Stimulated activated CD8-positive, alpha-beta memory T cell treated with anti-CD3 and anti-CD28 coated beads, Interleukin-12 subunit alpha, Interleukin-12 subunit beta, amount 100 ng/mL, for 1 hour (primary cell): ENCODE measurements at places on chromosomes 12 and 14.

DNA sequence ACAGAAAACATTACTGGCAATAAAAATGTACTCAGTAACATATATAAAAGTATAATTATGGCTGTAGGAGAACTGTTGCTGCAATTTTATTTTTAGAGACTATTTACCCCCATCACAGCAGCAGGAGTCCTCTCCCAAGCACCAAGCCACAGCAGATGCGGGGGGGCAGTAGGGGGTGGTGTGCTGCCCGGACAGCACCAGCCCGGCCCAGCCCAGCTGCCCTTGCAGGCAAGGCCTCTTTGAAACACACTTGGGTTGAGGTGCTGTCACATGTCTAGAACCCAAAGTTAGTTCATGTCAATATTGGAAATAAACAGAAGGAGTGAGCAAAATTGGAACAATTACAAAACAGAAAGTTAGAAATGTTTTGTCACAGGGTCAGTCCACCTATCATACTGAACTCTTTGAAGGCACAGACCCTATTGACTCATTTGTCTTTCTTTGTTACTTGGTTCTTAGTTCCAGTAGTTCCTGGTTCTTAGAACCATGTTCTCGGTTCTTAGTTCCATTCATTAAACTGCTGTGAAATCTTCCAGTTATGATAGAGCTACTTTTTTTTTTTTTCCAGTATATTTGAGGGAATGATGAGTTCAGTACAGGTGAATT, 22.7 kb downstream of the CCNK start:
- DNase-seq, result no peak

DNA sequence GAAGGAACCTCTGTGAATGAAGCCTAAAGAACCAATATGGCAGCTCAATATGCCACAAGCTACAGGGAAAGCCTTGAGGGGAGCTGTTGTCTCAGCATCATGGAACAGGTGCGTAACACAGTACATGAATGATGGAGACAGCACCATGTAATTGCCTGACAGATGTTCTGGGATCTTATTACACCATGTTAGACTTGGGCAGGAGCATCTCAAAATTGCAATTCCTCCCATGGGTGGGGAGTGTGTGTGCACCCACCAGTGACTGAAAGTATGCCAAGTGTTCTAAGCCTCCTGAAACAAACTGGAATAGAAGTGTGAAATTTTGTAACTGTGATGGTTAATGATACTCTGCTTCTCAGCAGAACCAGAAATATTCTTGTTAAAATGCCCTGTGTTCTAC, 151.0 kb upstream of the SRRM4 start:
- DNase-seq, result no peak

DNA sequence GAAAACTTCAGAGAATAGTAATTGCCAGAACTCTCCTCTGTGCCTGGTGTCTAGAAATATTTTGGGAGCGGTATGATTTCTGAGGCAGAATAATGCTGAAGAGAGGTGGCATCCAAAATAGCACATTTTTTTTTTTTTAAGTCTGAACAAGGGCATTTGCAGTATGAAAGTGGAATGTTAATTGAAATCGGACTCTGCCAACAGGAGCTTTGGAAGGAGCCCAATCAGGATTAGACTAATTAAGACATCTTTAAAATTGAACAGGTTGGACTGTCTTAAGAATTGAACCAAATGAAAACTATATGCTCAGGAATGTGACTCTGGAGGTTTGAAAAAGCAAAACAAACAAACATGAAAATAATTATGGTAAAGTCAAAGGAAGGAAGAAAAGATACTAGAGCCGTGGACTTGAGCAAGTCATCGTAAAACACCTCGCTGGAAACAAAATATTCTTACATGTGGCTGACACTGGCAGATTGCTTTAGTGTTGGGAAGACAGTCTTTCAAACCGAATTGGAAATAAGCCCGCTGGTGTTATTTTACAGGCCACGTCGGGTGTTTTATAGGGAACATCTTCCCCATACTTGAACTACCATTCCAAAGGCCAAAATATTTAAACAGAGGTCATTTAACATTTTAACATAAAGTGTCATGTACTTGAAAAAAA, 436.3 kb downstream of the VRK1 start:
- no peak for DNase-seq

DNA sequence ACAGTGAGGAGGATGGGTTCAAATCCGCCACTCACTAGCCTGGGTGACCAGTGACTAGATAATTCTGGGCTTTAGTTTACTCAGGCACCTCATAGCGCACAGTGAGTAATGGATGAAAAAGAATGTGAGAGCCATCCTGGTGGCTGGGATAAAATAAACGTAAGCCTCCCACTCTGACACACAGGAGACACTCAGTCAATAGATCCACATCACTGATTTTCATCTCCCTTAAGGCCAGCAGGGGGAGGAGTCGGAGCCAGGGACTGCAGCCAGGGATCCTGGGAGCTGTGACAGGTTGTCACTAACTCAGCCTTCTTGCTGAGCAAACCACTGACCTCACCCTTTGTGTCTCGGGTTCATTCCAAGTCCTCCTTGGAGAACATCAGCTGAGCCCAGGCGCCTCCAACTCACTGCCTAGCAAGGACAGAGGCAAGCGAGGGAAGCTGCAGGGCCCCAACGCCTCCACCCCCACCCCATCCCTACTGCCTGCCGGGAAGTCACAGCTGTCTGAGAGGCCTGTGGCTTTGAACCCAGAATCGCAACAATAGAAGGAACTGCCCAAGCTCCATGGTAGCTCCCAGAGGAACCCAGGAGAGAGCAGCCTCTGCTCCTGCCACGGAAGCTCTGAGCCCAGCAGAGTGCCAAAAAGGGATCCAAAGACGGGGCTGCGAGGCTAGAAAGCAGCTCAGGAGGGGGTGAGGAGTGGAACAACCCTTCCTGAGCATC, 30.7 kb downstream of the PXN start:
- DNase-seq, result no peak

DNA sequence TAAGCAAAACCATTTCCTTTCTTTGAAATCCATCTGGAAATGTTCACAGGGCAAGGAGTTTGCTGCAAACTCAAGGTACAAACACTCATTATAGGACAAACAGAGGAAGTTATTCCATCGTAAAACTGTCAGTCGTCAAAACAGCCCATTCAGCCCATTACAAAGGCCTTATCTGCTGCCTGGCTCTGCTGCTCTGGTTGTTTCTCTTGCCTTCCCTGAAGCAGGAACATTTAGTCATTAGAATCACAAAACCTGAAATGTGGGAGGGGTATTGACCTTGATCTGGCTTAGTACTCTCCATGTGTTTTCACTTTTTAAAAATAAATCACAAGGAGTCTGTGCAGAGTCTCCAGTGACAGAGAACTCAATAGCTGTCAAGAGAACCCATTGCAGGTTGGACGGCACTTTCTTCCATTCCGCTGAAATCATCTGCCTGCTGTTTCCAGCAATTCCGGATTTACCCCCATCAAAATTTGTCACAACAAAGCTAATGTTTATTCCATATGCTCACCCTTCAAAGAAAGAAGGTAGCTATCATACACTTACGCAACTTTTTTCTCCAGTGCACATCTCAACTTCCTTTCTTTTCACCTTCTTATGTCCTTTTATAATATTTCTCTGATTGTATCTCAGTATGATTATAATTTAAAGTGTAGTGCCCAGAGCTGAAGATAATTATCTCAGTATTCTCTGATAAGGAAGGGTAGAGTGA, 24.6 kb upstream of the ITPR2 start:
- DNase-seq, result no peak

DNA sequence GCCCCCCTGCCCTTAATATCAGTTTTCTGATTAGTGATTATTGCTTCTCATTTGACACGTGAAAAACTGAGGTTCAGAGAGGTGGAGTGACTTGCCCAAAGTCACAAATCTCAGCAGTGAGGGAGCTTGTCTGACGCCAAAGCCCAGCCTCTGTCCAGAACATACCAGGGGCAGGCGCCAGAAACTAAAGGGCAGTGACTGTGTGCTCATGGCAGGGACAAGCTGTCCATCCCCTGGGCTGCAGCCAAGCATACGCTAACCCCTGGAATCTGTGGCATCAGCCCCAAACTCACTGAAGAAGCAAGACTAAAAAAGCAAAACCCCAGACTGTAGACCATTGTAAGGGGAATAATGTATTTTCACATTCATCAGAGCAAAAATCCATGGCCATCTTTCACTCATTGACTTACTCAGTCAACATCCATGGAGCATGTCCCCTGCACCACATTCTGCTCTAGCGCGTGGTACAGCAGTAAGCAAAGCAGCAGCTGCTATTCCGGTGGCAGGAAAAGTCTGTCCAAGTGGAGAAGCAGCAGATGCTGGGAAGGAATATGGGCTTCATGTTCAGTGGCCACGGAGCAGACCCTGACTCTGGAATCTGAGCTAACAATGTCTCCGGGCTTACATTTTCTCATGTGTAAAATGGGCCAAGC, 1.5 kb upstream of the SERPINA4 start:
- no peak for DNase-seq

DNA sequence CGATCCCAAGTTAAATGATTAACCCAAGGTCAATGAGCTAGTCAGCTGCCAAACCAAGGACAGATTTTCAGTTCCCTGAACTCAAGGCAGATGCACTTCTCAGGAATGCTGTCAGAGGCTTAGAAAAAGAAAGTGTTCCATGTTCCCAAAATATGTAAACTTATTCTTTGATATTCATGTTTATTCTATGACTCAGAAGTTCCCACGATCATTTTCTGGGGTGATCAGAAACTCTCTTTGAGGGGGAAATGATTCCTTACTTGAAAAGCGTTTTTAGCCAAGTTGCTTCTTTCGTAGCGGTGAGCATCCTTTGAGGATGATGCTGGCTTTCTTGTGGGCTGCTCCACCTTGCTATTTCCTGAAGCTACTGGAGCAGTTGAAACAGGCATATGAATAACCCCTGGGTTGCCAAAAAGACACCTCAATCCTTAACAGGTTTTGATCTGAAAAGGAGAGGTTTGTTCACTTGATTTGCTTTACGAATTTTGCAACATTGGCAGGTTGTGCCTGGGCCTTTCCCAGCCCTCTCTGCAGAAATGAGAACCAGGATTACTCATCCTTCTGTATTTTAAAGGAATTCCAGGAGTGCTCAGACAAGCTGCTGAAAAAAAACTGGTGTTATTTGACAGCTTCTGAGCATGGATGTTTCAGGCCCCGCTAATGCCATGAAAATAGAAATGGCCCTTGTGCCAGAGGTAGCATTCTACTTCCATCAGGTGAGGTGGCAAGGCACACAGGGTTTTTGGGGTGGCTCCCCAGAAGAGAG, 121.4 kb upstream of the HIF1A start:
- no peak for DNase-seq

DNA sequence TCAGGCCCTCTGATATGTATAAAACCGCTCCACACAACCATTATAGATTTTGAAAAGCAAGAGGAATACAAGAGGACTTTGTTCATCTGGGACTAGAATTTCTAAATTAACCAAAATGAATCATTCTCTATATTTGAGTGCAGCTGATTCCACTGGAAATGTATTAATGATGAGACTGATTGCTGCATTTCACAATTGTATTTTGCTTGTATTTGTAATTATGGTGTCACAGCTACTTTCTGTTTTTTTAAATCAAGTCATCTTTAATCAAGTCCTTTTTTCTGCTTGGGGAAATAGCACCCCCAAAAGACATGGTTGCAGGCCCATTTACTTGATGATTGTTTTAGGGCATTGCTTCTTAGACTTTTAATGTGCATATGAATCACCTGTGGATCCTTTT, 162.4 kb downstream of the KICS2 start:
- DNase-seq, result no peak

- DNase-seq, result no peak
Measured at GRCh38 chr12:31759632-31760459, 31.0 kb upstream of the AMN1 start.

DNA sequence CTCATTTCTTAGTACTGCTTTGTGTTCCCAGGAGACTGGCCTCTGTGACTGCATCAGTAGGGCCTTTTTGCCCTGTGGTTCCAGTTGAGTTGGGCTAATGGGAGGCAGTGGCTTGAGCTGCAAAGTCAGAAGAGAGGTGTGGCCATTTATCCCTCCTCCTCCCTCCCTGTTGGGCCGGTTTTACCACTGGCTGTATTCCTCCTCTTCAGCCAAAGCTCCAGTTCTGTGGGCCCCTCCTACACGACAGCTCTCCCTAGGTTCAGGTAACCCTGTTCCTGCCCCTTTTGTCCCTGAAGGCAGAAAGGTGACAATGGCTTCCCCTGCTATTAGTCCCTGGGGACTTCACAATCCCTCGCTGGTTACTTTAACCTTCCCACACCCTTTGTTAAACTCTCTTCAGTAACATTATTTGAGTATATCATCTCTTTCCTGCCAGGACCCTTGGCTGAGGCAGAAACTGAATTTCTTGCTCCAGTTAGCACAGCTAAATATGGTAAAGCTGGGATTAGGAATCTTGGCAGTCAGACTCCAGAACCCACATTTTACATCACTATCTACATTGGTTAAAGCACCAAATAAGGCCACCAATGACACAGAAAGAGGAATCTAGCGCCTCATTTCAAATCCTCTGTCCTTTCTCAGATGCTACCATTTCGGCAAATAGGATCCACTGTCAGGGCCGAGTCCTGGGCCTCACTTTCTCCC, 121.9 kb upstream of the SLC35F4 start:
- no peak for DNase-seq

DNA sequence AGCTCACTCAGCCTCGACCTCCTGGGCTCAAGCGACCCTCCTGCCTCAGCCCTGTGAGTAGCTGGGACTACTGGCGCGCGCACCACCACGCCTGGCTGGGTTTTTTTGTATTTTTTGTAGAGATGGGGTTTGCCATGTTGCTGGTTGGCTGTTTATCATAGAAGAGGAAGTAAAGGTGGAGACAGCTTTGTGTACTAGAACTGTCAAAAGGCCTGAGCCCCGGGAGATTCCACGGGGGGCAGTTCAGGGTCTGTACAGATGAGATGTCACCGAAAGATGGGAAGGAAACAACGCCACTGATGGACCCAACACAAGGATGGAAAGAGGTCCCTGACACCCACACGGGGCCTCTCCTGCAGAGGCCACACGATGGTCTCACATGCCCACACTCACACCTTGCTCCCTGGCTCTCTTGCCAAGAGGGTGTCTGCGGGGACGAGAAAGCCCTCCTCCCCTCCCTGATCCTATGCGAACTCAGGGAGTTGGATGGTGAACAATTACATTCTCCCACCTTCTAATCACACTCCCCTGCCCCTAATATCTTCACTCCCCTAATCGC, 66.6 kb downstream of the KDM2B start:
- no peak for DNase-seq

- no peak for DNase-seq
Measured at GRCh38 chr14:68111097-68111852, 291.7 kb downstream of the RAD51B start.

- no peak for DNase-seq
Measured at GRCh38 chr12:11984417-11984816, 86.3 kb upstream of the BCL2L14 start.

DNA sequence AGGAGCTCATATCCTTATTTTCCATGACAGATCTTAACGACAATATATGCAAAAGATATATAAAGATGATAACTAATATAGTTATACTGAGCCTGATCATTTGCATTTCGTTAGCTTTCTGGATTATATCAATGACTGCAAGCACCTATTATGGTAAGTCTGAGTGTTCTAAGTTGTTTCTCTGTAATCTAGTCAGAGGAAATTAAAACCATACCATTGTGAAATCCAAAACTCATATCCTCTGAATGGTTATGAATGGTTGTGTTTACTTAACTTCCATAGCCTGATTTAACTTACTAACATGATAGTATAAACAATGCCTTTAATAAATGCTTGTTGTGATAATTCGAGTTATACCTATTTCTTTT, 760 bp downstream of the TMEM19 start:
- DNase-seq, result no peak
